Cardiac fibroblast (primary cell): ENCODE measurements at places on chromosomes 1 and 21.
A peak's percentile ranks its signal among the peaks of the same experiment; 100 is the strongest.

DNA sequence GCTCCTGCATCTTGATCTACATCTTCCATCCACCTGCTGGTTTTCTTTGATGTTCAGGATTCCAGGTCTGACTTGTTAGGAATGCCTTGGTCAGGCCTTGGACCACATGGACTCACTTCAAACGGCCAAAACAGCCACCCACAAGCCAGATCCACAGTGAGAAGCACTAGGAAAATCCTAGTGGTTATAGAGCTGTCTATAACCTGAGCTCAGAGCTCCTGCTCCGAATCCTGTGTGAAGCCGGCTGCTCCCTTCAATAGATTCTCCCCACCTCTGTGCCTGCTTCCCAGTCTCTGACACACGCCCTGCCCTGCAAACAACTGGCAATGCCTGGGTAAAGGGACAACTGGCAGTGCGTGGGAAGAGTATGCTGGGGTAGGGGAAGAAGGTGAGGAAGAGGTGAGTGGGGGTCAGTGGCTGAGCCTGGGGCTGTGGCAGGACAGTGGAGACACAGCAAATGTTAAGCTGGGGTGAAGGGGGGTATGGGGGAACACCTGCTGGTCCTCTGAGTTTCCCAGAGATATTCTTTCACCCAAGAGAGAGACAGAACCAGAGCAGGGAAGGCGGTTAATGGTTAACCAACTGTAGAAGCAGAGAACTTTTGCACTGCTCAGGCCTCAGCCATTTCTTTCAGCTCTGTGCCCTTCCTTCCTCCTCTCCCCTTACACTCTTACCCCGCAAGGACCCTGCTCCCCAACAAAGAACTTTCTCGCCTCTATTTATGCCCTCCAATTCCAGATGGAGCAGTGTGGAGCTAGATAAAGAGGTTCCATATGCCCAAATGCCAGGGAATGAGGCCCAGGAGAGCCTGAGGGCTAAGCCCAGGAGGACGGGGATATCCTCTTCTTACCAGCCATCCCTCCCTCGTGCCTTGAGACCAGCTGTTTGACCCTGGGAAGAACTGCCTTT lies 4.5 kb downstream of the PLXNA2 start:
- DNase-seq: no peak

GRCh38 chr1:199551967-199552565 lies 475.4 kb upstream of the NR5A2 start:
- peak; percentile 75 for DNase-seq

DNA sequence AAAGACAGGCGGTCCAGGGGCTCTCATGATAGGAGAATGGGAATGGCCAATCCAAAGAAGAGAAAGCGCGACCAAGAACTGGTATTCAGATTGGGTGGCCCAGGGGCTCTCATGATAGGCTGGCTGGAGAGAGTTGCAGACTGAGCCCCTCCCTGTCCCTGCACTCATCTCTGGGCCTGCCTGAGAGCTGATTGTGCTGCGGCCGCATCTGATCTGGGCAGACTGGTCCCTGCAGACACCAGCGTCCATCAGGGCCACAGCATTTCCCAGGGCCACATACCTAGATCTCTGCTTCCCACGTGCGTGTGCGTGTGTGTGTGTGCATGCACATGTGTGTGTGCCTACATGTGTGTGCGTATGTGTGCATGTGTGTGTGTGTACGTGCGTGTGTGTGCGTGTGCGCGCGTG lies 30.4 kb upstream of the MAN1C1 start:
- DNase-seq: no peak

DNA sequence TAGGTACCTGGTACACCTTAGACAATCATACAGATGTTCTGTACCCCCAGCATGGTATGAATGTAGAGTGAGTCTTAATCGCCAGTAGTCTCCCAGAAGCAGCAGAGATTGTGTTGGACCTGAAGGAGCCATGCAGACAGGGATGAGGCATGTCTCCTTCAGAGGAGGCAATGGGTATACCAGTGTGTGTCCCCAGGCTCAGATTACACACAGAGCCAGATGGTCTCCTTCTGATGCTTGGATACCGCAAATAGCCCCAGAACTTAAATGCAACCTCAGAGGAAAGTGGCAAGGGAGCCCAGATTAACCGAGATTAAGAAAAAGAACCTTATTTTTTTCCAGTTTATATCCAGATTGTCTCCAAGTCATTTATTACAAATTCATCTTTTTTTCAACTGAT lies 96.8 kb upstream of the C21orf91 start:
- DNase-seq: no peak

DNA sequence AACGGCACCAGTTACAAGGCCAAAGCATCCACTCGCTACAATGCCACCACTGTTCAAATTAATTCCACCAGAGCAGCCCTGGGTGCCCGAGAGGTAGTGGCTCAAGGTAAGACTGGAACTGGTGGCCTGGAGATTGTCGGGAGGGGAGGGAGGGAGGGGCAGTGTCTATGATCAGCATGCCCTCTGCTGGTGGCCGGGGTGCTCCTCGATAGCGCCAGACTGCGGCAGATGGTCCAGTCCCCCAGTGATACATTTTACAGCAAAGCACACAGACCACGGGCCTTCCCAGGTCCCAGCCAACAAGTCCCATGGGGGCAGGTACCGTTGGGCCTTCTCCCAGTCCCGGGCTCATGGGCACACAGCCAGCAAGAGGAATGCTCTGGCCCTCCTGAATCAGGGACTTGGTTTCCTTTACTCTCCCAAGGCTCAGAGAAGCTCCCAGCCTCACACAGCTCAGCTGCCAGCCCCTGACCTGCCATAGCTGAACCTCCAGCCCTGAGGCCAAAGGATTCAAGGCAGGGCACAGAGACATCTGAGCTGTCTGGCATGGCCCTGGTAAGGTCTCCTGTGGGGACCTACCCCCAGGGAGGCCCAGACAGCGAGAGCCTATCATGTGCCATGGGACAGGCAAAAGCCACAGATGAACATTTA lies 15.3 kb downstream of the ACOT7 start:
- DNase-seq: no peak

DNA sequence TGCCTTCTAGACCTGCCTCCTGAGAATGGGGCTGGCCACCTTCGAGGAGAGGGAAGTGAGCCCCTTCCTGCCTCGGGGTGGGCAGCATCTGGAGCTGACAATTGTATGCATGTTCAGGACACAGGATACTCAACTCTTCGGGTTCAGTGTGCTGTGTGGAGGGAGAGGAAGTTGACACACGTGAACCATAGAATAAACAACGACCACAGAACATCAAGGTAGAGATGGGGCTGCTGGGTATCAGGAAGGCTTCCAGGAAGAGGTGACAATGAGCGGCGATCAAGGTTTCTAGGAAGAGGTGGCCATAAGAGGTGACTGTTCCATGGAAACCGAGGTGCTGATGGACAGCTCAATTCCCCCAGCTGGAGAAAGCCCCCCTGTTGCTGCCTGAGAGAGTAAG lies 22.0 kb downstream of the UBIAD1 start:
- DNase-seq: no peak

DNA sequence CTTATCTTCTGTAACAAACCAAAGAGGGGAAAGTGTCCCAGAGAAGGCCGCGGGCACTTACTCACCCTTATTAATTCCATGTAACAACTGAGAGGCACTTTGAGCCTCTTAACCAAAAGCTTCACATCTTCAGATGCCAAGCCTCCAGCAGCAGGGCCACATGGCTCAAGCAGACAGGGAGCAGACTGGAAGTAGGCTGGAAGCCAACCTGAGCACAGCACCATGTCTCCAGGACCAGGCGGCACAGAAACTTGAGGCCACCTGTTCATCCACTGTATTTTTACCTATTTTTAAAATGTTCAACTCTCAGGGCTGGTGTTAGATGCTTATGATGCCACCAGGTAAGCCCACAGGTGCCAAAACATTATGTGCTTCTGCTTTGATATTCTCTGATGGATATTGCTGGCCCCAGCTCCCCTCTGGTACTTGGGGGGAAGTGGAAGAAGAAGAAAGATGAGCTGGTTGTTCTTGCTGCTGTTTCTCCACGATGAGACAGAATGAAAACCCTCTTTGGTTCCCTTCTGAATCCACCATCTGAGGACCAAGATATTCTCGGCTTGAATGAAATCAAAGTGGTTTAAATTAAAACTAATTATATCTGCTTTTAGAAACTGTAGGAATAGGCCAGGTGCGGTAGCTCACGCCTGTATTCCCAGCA lies 30.6 kb upstream of the SDE2 start:
- no peak for DNase-seq

GRCh38 chr1:10054465-10054864 lies 21.7 kb downstream of the UBE4B start:
- DNase-seq: no peak

DNA sequence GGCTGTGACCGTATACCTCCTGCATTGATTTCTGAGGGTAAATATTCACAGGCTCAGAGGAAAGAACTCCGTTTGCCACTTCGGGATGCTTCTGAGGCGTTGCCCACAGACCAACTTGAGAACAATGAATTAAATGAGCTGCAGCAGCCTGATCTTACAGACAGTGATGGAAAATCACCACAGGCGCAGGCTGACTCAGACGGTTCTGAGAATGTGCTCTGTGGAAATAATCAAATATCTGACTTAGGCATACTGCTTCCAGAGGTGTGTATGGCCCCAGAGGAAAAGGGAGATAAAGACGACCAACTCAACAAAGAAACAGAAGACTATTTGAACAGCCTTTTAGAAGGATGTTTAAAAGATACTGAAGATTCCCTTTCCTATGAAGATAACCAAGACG lies 76.7 kb upstream of the SCCPDH start:
- DNase-seq: peak; percentile 47

- DNase-seq: no peak
Measured at GRCh38 chr1:52444463-52444862, 40.1 kb downstream of the PRPF38A start.

DNA sequence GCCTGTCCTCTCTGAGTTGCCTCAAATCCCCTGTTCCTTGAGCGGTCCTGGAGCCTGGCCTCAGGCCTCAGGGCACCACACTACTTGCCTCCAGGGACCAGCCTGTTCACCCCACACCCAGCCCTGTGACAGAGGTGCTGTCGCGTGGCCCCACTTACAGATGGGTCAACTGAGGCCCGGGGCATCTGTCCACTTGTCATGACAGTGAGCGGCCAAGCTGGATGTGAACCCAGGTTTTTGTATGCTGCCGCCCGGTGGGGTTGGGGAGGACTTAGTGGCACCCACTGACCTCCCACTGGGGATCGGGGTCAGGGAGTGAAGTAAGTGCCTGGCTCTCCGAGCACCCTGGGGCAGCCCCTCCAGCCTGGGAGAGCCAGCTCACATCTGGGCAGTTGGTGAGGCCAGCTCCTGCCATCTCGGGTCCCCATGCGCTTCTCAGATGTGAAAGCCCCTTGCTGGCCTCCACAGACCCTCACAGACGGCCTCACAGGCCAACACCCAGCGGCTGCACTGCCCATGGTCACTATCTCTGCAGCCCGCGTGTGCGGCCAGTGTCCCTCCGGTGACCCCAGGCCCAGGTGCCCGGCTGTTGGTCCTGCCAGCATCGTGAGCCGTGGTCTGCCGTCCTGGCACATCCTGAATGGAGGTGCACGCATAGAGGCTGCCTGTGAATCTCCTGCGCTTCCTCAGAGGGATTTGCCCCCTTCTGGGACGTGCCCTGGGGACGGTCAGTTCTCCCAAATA lies 9.3 kb upstream of the FAAP20 start:
- no peak for DNase-seq

DNA sequence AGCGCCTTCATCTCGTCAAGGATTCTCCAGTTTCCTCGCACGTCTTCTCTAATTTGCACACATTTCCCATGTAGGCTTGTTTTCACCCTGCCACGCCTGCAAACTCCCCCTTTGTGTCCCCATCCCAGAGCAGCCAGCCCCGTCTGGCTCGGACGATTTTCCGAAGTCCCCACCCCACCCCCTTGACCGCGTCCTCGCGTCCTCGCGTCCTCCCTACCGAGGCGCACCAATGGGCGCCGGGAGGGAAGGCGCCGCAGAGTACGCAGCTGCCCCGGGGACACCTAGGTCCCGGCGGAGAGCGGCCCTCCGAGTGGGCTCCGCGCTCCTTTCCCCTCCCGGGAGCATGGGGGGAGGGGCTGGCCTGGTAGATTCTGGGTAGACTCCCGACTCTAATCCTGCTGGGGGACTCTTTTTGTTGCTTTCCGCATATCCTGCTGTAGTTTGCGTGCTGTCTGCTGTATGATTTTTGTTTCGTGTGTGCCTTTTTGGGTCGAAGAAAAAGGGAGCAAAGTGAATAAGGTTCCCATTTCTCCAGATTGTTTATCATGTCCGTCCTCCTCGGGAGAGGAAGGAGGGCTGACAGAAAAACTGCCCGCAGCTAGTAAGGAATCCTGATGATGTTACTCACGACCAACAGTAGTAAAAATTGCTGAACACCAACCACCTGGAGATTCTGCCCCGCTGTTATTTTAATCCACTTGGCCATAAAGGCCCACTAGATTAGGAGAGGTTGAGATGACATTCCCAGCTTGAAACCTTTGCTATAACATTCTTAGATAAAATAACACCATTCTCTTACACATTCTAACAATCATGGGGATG lies 1.5 kb downstream of the CACHD1 start:
- DNase-seq: no peak

- DNase-seq: no peak
Measured at GRCh38 chr1:33088119-33088906, 7.4 kb downstream of the AZIN2 start.

- DNase-seq: no peak
Measured at GRCh38 chr1:1899266-1899966, 8.5 kb upstream of the GNB1 start.

- DNase-seq: peak; percentile 45
Measured at GRCh38 chr1:19257178-19257914, 5.7 kb downstream of the MRTO4 start.

DNA sequence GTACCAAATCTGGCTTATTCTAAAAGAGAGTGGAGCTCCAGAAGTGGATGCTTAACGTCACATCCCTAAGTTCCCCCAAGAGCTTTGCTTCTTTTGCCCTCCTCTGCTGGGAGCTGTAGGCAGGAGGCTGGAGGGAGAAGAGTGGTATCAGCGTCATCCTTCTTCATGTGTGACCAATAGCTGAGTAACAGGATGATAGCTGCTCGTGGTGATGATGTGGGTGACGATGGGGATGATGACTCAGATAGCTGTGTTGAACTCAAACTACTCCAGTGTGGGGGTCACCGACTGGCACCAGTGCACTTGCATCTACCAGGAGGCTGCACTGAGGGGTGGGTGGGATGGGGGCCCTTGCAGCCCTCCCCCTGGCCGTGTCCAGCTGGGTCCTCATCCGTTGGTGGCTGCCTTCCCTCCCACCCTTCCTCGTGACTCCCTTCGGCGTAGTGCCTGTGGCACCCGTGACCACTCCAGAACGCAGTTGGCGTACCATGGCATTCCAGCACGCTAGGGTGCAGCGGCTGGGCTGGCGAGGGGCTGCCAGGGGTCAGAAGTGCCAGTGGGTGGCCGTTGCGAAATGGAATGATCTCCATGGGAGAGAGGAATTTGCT lies 1.1 kb downstream of the IGFN1 start:
- DNase-seq: peak; percentile 91

GRCh38 chr1:62946511-62946910 lies 162.6 kb downstream of the ATG4C start:
- DNase-seq: no peak

- no peak for DNase-seq
Measured at GRCh38 chr21:40625991-40626390, 221.0 kb downstream of the DSCAM start.

DNA sequence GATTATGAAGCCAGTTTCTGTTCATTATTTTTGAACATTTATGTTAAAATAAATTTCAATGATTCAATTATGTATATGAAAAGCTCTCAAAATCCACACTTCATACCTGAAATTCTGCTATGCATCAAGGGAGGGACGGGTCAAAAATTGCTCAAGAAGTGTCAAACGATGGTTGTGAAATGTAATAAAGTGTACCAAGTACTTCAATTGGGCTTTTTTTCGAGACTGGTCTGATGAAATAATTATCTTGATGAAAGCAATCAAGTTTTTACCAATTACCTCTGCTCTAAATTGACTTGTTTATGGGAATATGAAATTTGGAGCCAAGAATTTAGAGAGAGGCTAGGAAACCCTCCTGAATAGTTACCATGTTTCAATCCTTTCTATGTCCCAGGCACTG lies 7.9 kb downstream of the OSCP1 start:
- no peak for DNase-seq
